ENCODE measurements at places on chromosomes 16 and 17. TPM values are rescaled to one million over a fixed set of nuclear protein-coding genes. Genes with fewer than 3 reads are reported as not detected.

The CCDC92B gene
- 0.20 TPM for total RNA-seq

The IL21R gene
- total RNA-seq: 3.9 TPM

- H3K4me1 ChIP-seq: peaks cover 8% of the 10 kb centered on the region
- DNase-seq: no peak
- H3K27me3 ChIP-seq: no peaks in the 10 kb centered on the region
These were observed 4.0 kb upstream of the HSBP1 start for GRCh38 chr16:83803811-83804210.

GRCh38 chr16:67661886-67662652, 1.3 kb downstream of the PARD6A start:
- DNase-seq: no peak
- H3K27me3 ChIP-seq: no peaks in the 10 kb centered on the region
- peaks cover 4% of the 10 kb centered on the region for H3K36me3 ChIP-seq
- H3K4me1 ChIP-seq: peaks cover 21% of the 10 kb centered on the region
- H3K4me3 ChIP-seq: no peak overlapping the region

- no peak overlapping the region for H3K27ac ChIP-seq
- H3K36me3 ChIP-seq: no peaks in the 10 kb centered on the region
- peaks cover 18% of the 10 kb centered on the region for H3K27me3 ChIP-seq
- DNase-seq: no peak
These were observed 9.6 kb upstream of the WNT9B start for GRCh38 chr17:46841561-46842379.

The MYO1D gene
- 73.3 TPM for total RNA-seq

The OR4D1 gene
- total RNA-seq: not detected

The FBXL16 gene
- 3.6 TPM for total RNA-seq

- H3K4me1 ChIP-seq: no peaks in the 10 kb centered on the region
- no peak overlapping the region for H3K27ac ChIP-seq
- H3K4me3 ChIP-seq: no peak overlapping the region
- no peaks in the 10 kb centered on the region for H3K27me3 ChIP-seq
- no peak for DNase-seq
These were observed 853.9 kb upstream of the EEF2KMT start for GRCh38 chr16:5951486-5951885.

- peaks cover 7% of the 10 kb centered on the region for H3K4me1 ChIP-seq
- H3K27ac ChIP-seq: no peak overlapping the region
These were observed 15.9 kb upstream of the ARHGAP17 start for GRCh38 chr16:25031132-25031440.

DNA sequence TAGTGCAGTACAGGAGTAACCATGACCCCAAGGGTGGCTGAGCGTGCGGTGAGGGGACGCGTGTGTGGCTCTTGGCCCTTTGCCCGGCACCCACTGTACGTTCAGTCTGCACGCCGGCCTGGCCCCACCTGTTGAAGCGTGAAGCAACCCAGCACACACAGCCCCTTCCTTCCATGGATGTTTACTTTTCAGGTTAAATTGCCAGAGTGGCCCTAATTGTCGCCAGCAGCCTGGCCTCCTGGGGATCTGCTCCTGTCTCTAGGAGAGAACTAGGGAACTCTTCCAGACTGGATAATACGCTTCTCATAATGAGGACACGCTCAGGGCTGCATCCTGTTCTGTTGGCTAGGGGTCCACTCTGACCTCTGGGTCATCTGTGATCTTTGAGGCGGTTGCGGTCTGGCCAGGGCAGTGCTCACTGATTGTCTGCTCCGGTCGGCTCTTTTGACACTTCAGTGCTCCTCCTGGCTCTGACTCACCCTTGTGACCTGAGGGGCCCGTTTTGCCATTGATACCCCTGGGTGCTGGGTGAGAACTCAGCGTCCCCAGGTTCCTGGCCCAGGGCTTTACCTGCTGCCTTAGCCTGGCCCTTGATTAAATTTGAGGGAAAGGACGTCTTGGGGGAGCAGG, 27.7 kb downstream of the TPSG1 start:
- no peak for DNase-seq
- no peaks in the 10 kb centered on the region for H3K27me3 ChIP-seq
- no peak overlapping the region for H3K27ac ChIP-seq
- H3K4me3 ChIP-seq: no peak overlapping the region
- no peaks in the 10 kb centered on the region for H3K4me1 ChIP-seq

The BTBD17 gene
- total RNA-seq: not detected

DNA sequence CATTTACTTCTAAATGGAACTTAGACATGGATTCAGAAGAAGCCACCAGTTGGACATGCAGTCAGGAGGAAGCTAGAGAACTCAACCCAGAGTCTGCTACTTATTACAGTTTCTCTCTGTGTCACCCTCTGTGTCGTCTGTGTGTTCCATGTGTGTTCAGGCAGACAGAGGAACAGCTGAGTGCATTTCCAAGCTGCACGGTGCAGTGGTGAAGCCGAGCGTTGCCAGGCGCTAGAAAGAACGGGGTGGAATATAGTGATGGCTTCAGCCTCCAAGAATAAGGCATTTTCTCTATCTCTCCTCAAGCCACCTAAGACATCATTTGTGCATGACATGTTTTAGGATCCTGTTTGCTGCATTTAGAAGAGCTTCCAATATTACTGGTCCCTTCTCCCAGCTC, 101.1 kb upstream of the CCL2 start:
- H3K36me3 ChIP-seq: no peaks in the 10 kb centered on the region
- no peak overlapping the region for H3K4me3 ChIP-seq
- peaks cover 45% of the 10 kb centered on the region for H3K27me3 ChIP-seq

The KIFC3 gene
- total RNA-seq: 99.1 TPM

The GPR142 gene
- not detected for total RNA-seq
